ENCODE measurements at places on chromosomes 7 and 10. TPM values are rescaled to one million over a fixed set of nuclear protein-coding genes. Genes with fewer than 3 reads are reported as not detected.

NRCAM gene
- 0.27 TPM for total RNA-seq

HOXA5 gene
- total RNA-seq = not detected

AGMO gene
- not detected for total RNA-seq

OGDHL gene
- 0.70 TPM for total RNA-seq

CELF2 gene
- 154 TPM for total RNA-seq
